ENCODE measurements at places on chromosomes 4 and X.

DNA sequence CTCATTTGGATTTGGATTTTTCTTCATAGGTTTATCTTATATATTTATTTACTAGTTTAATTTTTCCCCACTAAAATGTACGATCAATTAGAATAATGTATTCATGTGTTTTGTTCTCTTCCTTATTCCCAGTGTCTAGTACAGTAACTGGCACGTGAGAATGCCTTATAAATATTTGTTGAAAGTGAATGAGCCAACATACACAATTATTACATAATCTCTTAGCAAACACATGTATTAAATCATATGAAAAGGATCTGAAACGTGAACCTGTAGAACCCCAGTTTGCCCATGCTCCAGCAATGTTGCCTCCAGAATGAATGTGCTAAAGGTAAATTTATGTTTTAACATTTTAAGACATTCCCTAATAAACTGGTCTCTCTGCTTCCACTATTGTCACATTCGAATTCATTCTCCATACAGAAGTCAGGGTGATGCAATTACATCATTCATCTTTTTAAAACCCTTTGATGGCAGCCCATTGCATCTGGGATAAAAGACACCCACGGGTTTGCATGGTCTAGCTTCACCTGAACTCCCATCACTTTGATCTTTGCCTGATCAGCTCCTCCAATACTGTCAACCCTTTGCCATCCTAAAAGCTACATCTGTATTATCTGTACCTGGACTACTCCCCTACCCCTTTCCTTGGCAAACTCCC is 30.7 kb upstream of the AREG start:
- DNase-seq, result no peak

GRCh38 chr4:107855723-107856122 is 31.0 kb downstream of the SGMS2 start:
- DNase-seq, result no peak

DNA sequence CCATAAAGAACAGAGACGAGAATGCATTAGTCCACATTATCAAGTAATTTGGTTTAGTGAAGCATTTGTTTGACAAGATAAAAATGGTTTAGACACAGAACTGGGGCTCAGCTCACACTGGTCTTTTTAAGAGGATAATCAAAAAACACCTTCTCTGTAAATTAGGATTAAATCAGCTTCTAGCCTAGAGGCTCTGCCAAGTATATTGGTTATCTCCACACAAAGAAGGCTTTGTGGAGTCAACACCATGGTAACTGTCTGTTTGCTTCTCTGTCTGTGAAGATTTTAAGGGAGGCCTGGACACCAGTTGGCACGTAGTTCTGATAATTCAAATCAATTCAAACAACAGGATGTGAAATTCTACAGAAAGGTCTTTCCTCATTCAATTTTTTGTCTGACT is 687.0 kb downstream of the DMD start:
- DNase-seq, result no peak

GRCh38 chr4:93501946-93502345 is 326.6 kb upstream of the ATOH1 start:
- DNase-seq, result no peak

DNA sequence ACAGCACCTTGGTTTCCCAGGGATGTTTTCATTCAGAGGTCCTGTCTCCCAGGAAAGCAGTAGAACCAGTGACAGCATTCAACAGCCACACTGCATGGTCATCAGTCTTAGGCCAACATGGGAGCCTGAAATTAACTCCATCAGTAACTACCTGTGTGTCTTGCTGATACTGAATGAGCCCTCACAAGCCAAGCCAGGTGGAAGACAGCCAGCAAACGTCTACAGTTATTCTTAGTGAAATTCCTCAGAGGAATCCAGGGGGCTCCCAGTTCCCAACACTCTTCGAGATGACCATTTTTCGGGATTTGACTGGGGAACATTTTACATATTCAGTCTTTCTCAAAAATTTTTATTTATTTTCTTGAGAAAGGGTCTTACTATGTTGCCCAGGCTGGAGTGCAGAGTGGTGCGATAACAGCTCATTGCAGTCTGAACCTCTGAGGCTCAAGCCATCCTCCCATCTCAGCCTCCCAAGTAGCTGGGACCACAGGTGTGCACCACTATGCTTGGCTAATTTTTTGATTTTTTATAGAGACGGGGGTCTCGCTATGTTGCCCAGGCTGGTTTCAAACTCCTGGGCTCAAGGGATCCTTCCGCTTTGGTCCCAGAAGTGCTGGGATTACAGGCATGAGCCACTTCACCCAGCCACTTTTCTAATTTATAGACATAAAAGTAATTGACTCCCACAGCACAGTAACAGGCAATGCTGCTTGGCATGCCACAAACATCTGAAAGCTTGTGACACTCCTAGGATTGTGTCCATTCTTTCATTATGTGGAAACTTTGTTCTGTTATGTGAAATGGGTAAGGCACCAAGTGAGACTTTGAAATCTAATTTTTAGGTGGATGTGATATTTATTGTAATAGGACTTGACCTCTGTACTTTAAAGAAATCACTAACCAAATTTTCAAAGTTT is 116.9 kb downstream of the SOWAHB start:
- DNase-seq, result no peak

- DNase-seq, result no peak
Observed at GRCh38 chrX:48826135-48826875, at the start of gene ERAS. Gene ERAS, plus strand, starts transcription at chrX:48826513. Its CDS starts 2,611 bp downstream, at chrX:48829124.

GRCh38 chr4:5930876-5931275 is 38.0 kb upstream of the CRMP1 start:
- no peak for DNase-seq

- no peak for DNase-seq
Observed at GRCh38 chr4:24910499-24910898, 2.3 kb downstream of the CCDC149 start.

DNA sequence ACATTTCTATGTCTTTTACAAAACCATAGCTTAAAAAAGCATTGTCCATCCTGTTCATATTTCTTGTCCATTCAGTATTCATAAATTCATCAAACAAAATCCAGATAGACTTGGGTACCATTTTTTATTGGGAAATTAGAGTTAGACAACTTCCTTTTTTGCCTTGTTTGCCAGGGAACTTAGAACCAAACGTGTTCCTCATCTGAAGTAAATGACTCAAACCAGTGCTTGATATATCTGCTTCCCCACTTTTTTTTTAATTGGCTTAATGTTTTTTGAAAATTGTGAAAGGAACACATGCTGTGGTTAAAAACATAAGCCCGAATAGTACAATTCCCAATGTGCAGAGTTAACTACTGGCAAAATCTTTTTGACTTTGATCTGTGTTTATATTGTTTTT is 44.2 kb downstream of the DLG3 start:
- DNase-seq, result no peak
